AG04449 (cell line): ENCODE measurements at places on chromosomes 5 and 9.

GRCh38 chr9:134811673-134812342, 68.8 kb upstream of the FCN2 start:
- DNase-seq, result peak; percentile 94

DNA sequence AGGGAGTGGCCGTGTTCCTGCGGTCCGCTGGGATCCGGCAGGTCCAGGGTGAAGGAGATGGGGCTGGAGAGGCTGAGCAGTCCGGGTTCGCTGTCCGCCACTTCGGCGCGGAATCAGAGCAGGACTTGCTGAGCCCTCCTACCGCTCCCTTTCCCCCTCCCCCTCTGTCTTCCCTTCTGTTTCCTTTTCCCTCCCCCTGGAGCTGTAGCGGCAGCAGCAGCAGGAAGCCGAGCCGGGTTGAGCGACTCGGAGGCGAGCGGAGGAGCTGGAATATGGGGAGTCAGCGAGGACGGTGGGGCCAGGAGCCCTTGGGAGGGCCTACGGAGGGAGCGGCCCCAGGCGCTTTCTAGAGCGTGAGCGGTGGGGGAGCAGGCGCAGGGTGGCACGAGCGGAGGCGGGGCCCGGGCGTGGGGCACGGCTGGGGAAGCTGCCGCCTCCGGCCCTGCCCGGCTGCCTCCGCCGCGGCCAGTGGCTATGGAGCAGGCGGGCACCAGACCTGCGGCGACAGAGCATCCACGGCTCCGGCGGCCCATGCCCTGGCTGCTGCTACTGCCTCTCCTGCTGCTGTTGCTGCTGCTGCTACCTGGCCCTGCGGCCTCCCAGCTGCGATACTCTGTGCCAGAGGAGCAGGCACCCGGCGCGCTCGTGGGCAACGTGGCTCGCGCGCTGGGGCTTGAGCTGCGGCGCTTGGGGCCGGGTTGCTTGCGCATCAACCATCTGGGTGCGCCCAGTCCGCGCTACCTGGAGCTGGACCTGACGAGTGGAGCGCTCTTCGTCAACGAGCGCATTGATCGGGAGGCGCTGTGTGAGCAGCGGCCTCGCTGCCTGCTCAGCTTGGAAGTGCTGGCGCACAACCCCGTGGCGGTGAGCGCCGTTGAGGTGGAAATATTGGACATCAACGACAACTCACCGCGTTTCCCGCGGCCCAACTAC, at the start of gene PCDHAC2:
Gene PCDHAC2, plus strand, starts transcription at position 184 of the 933 bp plus-strand sequence. Its CDS starts 291 bp downstream, at position 475.
- DNase-seq, result no peak

GRCh38 chr5:131214609-131215227, 44.0 kb downstream of the LYRM7 start:
- DNase-seq, result no peak

- DNase-seq, result no peak
These were observed 625 bp upstream of the UBLCP1 start for GRCh38 chr5:159262472-159262858.

GRCh38 chr5:93807846-93808245, 66.4 kb upstream of the POU5F2 start:
- DNase-seq, result no peak

DNA sequence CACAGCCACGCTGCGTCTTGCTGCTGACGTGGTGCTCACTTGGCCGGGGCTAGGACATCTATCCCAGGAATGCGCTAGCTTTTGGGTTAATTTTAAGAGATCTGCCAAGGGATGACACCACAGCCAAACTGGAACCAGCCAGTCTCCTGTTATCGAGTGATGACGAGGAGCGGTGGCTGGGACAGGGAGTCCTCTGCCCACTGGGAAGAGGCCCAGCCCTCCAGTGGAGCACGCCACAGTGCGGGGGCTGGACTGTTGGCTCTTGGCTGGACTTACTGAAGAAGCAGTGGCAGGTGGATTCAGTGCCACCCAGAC, 55.1 kb upstream of the PHYKPL start:
- no peak for DNase-seq

GRCh38 chr9:2231829-2232228, 216.7 kb downstream of the SMARCA2 start:
- DNase-seq, result no peak

GRCh38 chr9:129584136-129584535, 36.8 kb downstream of the C9orf50 start:
- DNase-seq, result no peak

GRCh38 chr5:40429258-40430100, 250.2 kb upstream of the PTGER4 start:
- no peak for DNase-seq

DNA sequence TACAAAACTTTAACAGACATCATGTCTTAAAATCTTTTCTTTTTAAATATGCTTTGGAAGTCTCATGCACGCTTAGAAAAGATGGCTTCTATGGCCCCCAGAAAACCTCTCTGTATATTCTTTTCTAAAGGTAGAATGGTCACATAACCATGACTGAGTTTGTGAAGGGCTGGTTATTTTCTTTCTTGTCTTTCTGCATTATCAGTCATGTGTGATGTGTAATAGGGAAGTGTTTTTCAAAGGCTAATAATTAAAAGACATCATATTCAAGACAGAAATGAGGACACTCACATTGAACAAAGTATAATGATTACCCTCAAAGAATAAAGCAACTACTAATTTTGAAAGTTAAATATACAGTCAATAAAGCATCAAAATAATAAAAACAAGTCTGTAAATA, 253.4 kb downstream of the TRPM3 start:
- DNase-seq, result no peak

GRCh38 chr5:143215690-143216089, 187.8 kb downstream of the NR3C1 start:
- no peak for DNase-seq

GRCh38 chr9:20030671-20031070, 241.8 kb upstream of the SLC24A2 start:
- no peak for DNase-seq

DNA sequence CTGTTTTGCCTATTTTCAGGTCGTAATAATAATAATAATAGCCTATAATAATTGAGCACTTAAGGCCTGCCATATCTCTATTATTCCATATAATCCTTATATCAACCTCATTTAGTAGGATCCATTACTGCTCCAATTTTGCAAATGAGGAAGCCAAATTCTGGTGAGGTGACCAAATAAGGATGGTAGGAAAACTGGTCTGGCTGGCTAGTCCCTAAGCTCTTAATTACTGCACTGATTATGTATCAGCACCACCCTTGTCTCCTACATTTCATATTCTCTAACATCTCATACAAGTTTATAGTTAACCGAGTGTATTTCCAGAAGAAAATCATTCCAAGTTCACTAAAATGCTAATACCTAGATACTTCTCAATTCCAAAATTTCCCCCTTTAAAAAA, 166.5 kb upstream of the RGMB start:
- no peak for DNase-seq

DNA sequence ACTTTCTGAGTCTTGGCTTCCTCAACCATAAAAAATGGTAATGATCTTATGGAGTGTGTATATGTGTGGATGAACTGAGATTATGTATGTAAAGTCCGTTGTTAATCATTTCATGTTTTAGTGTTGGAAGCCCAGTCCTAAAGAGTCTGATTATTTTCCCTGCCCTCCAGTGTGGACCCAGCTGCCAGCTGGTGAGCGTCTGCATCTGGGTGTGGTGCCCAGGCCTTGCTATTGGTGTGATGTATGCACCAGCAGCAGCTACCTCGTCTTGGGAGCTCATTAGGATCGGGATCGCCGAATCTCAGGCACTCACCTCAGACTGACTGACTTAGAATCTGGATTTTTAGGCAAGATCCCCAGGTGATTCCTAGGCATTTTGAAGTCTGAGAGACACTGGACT, 63.8 kb downstream of the LRRC70 start:
- no peak for DNase-seq

DNA sequence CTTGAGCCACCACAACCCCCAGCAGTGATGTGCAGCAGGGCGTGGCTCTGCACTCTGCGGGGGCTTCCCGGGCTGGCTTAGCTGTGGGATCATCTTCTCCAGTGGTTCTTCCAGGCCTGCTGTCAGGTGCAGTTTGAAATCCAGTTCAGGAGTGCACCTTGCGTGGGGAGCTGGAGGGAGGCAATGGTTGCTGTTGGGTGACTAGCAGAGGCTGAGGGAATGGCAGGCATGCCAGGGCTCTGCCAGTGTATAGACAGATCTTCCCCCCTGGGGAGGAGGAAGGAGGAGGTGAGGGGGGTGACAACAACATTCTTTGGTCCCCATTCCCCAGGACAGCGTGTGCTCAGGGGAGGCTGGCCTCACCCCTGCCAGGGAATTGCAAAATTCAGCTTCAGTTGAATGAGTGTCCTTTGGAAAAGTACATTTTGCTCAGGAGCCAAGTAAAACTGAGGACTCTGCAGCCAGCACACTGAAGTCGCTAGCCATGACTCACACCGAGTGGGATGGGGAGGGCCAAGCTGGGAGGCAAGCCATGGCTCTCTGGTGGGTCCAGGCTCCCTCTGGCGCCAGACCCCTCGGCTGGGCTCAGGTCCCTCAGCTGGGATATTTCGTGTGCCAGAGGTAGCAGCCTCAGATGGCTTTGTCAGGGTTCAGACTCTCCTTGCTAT, 35.0 kb downstream of the ERGIC1 start:
- DNase-seq, result peak; percentile 72
